ENCODE measurements at places on chromosomes 11 and 22.

- DNase-seq, result no peak
These were observed 37.3 kb downstream of the SC5D start for GRCh38 chr11:121329781-121330395.

DNA sequence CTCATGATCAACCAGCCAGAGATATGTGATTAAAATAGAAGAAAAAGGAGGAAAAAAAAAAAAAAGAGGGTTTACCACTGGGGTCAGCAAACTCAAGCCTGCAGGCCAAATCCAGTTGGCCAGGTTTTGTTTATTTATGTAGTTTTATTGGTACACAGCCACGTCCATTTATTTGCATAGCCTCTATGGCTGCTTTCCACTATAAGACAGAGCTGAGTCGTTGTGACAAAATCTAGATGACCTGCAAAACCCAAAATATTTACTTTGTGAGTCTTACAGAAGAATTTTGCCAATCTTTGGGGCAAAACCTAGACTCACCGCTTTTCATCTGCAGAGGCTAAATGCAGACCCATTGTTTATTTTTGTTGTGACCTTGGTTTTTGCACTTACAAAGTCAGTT lies 87.1 kb downstream of the TENM4 start:
- no peak for DNase-seq

DNA sequence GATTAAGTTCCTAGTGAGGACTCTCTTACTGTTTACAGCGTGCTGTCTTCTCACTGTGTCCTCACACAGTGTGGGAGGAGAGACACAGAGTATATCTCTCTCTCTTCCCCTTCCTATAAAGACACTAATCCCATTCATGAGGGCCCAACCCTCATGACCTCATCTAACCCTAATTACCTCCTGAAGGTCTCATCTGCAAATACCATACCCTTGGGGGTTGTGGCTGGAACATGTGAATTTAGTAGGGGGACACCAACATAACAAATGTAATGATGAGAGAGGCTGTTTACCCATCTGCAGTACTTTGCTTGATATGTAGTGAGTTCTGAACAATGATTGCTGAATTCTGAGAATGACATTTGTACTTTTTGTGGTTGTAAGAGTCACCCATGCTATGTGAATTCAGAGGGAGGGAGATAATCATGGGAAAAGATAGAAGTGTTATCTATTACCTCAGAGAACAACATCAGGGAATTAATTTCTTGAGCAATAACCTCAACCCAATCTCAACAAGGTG lies 4.9 kb upstream of the OR52W1 start:
- no peak for DNase-seq

GRCh38 chr22:20965104-20965887 lies 1.8 kb upstream of the AIFM3 start:
- DNase-seq, result no peak

- DNase-seq, result no peak
These were observed 1.3 kb downstream of the PPP1CA start for GRCh38 chr11:67400251-67400941.

- DNase-seq, result no peak
These were observed 1273.9 kb upstream of the CNTN5 start for GRCh38 chr11:97746818-97747217.

- no peak for DNase-seq
These were observed 1.2 kb downstream of the CAPRIN1 start for GRCh38 chr11:34052608-34053160.

GRCh38 chr22:41034706-41035105 lies 57.7 kb upstream of the EP300 start:
- no peak for DNase-seq

DNA sequence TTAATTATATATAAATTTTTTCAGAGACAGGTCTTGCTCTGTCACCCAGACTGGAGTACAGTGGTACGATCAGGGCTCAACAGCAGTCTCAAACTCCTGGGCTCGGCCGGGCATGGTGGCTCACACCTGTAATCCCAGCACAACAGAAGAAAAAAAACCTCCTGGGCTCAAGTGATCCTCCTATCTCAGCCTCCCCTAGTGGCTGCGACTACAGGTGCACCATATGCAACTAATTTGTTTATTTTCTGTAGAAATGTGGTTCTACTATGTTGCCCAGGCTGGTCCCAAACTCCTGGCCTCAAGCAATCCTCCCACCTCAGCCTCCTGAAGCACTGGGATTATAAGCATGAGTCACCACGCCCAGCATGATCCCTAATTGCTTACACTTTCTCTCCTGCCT lies 56.1 kb upstream of the SLC35C1 start:
- DNase-seq, result no peak

DNA sequence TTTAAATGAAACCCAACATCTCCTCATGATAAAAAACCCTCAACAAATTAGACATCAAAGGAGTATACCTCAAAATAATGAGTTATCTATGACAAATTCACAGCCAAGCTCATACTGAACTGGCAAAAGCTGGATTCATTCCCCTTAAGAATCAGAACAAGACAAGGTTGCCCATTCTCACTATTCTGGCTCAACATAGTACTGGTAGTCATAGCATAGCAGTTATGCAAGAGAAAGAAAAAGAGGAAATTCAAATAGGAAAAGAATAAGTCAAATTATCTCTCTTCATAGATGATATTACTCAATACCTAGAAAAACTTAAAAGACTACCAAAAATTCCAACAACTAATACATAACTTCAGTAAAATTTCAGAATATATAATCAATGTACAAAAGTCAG lies 29.4 kb upstream of the XKR3 start:
- no peak for DNase-seq

Measured in naive thymus-derived CD4-positive, alpha-beta T cell (primary cell).